Activated CD4-positive, alpha-beta T cell treated with anti-CD3 and anti-CD28 coated beads for 48 hours (primary cell): ENCODE measurements at places on chromosomes 6 and 20.

- DNase-seq: no peak
Measured at GRCh38 chr20:4702562-4703280, 19.0 kb upstream of the PRND start.

- no peak for DNase-seq
Measured at GRCh38 chr6:43910638-43911353, 140.8 kb downstream of the VEGFA start.

GRCh38 chr6:4740032-4740431 lies 36.2 kb upstream of the CDYL start:
- DNase-seq: no peak

DNA sequence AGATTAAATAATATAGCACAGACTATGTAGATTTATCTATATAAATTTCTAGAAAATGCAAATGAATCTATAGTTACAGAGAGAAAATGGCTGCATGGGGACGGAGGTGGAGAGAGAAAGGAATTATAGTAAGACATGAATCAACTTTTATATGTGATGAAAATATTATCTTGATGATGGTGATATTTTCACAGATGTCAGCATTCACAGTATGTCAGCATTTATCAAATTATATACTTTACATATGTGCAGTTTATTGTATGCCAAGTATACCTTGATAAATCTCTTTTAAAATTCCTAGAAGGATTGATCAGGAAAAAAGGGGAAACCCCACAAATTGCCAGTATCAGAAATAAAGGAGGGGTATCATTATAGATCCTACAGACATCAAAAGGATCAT lies 44.6 kb downstream of the NPEPL1 start:
- no peak for DNase-seq

DNA sequence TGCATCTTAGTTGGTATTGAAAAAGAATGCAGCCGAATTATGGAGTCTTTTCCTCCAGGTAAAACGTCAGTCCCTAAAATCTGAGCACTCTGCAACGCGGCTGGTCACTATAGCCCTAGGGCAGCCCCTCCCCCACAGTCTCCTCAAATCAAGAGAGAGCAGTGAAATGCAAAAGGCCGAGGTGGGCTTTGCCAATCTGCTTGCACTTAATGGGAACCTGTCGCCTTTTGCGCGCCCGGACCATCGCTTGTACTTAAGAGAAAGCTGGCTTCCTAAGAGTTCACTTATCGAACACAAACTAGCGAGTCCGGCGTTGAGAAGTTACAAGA lies 447 bp downstream of the MCM3 start:
- DNase-seq: peak; percentile 80

DNA sequence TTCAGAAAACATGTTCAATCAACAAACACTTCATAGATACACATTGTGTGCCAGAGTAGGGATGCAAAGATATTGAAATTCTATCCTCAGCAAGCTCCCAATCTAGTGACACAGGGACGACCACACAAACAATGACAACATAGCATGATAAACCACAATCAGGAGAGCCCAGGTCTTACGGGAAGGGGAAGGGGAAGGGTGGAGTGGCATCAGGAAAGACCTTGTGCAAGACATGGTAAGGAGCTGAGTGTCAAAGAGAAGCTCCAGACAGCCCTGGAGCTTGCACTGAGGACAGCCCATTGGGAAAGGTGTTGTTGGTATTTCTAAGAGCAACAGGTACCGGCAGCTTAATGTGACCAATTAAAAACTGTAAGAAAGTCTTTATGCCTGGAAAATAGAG lies 103.6 kb downstream of the PDE7B start:
- DNase-seq: no peak

GRCh38 chr20:51062065-51062464 lies 39.2 kb upstream of the KCNG1 start:
- DNase-seq: peak; percentile 84

- no peak for DNase-seq
Measured at GRCh38 chr20:22515264-22515663, 69.1 kb downstream of the FOXA2 start.

DNA sequence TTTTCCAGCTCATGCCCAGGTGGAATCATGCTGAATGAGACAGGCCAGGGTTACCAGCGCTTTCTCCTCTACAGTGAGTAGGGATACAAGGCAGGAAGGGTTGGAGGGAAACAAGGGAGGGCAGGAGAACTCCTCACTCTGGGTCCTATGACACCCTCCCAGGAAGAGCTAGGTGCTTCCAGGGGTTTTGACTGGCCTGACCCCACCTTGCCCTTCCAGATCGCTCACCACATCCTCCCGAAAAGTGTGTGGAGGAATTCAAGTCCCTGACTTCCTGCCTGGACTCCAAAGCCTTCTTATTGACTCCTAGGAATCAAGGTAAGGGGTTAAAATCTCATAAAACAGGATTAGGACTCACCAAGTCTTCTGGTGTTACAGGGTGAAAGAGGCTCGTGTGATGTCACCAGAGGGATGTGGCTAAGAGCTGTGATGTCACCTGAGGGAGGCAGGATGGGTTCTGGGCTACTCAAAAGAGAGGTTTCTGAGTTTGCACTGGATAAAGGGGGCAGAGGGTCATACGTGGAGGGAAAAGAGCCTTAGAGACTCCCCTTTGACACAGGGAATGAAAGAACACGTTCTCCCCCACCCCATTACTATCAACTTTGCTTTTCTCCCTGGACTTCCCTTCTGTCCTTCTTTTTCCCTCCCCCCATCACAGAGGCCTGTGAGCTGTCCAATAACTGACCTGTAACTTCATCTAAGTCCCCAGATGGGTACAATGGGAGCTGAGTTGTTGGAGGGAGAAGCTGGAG lies 1.9 kb downstream of the APOM start:
- peak; percentile 52 for DNase-seq

DNA sequence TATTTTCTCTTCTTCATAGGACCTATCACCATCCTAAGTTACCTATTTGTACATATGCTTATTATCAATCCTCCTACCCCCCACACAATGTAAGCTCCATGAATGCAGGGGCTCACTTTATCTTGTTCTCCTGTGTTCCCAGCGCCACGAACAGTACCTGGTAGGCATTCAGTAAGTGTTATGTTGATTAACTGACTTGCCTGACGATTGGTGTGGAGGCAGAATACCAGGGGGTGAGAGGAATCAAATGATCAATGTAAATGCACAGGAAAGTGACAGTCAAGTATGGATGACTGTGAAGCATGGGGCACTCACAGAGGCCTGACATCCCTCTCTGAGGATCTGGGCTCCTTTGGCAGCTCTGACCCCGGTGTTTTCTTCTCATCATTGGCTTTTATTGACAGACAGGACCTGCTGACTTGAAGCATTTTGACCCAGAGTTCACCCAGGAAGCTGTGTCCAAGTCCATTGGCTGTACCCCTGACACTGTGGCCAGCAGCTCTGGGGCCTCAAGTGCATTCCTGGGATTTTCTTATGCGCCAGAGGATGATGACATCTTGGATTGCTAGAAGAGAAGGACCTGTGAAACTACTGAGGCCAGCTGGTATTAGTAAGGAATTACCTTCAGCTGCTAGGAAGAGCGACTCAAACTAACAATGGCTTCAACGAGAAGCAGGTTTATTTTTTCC lies 6.1 kb upstream of the IFT52 start:
- DNase-seq: no peak

- DNase-seq: no peak
Measured at GRCh38 chr6:108748959-108749358, 99.3 kb upstream of the ARMC2 start.

- DNase-seq: no peak
Measured at GRCh38 chr6:7124636-7125035, 16.9 kb downstream of the RREB1 start.

DNA sequence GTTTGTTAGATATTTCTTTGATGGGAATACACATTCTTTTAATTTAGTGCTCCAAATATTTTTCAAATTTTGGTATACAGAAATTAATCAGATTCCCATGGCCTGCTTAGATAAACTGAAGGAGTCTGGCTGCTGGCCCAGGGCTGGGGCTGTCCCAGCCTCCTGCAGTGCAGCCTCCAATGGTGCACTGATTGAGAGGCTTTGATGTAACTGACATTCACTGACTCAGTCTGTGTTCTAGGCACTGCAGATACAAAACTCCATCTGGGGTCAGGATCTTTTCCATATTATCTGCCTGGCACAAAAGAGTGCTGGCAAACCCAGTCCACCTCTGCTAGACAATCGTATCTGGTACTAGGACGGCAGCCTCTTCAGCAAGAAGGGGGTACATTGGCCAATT lies 64.8 kb downstream of the GRIK2 start:
- no peak for DNase-seq

- no peak for DNase-seq
Measured at GRCh38 chr6:33136310-33136900, 55.9 kb downstream of the COL11A2 start.

DNA sequence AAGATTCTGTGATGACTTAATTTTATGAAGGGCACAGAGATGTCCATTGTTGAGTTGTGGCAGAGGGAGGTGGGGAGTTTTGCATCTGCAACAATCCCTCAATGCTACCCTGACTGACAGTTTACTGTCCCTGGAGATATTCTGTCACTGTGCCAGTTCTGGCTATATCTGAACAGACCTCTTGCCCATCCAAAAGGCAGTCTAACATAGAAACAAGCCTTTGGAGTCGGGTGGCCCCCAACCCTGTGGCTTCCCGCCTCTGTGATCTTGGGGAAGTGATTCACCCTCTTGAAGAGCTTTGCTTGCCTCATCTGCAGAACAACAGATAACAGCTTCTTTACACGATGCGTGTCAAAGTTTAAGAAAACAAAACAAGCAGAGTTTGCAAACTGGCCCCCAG lies 3.8 kb upstream of the E2F1 start:
- peak; percentile 67 for DNase-seq

DNA sequence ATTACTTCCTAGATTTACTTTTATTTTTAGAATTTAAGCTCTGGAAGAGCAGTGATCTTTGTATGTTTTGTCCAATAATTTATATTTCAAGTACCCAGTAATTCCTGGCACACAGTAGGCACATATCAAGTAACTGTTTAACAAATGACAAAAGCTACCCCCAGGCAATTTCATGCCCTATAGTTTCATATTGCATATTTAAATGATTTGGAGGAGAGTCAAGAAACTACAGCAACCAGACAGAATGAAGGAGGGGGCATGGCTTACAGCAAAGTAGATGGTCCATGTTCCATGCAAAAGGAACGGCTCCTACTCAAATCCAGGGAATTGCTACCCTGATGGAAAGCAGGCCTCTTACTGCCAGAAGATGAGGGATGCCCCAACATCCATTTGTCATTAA lies 113.5 kb downstream of the ARHGAP18 start:
- DNase-seq: no peak

DNA sequence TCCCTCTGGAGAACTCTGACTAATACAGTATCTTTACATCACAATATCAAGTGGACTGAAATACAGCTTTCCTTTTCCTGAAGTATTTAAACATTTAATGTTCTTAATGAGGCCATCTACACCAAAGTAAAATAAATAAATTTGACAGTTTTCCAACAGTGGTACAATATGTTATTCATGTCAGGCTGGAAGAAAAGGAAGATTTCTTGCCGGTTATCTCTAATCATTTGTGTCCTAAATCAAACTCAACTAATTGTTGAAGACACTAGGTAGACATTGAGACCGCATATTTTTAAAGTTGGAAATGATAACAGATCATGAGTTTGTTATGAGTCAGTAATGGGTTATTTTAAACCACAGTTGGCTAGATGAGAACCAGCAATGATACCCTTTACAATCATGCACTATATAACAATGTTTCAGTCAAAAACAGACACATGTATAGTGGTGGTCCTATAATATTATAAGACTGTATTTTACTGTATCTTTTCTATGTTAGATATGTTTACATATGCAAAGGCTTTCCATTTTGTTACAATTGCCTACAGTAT lies 241.6 kb downstream of the LMBRD1 start:
- no peak for DNase-seq

- no peak for DNase-seq
Measured at GRCh38 chr6:41996997-41997396, 53.3 kb upstream of the TAF8 start.

GRCh38 chr20:49594143-49594930 lies 26.4 kb upstream of the PTGIS start:
- peak; percentile 88 for DNase-seq

DNA sequence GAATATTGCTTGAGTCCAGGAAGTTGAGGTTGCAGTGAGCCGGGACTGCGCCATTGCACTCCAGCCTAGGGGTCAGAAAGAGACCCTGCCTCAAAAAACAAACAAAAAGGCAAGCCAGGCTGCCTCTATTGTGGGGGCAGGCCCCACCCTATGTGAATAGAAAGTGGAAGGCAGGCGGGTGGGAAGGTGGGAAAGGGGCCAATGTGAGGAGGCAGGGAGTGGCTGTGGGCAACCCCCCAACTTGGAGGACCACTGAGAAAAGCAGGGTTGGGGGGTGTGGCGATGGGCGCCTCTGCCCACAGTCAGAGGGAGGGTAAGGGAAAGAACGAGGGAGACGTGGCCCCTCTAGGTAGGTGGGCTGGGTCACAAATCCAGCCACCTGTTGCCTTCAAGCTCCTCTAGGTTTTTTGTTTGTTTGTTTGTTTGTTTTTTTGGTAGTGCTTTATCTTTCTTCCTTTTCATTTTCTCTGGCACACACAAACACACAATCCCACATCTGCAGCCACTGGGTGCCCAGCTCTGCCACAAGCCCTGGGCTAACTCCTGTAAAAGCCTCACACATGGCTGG lies 5.3 kb upstream of the AP5S1 start:
- no peak for DNase-seq

GRCh38 chr6:137303441-137303840 lies 84.3 kb upstream of the IFNGR1 start:
- no peak for DNase-seq

GRCh38 chr6:39228992-39229767 lies at the start of gene KCNK5:
KCNK5 (minus strand) TSS chr6:39229475; CDS start chr6:39229111, 364 bp downstream.
- DNase-seq: peak; percentile 91

DNA sequence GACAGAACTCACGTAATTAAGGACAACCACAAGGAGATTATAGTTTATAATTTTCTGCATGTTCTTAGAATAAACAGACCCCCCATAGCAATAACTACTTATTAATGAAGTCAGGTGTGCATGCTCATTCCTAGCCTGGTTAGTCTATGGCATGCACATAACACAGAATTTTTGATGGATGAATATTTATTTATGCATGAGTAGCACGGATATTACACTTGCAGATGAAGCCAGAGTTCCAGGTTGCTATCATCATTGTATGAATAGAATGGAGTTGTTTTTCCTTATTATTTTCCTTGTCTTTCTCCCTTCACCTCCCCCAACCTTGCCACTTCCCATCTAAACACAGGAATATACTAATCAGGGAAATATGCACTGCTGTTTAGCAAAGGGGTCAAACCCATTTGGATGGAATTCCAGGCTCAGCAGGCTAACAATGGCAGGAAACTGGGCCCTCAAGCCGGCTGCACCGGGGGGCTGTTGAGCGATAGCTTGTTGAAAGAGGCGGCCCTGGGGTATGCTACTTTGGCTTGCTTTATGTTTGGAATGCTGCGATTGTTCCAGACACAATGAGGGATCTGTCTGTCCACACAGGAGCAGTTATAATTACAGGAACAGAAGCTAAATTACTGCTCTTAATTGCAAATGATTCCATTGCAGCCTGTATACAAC lies 112.6 kb downstream of the TMEM170B start:
- no peak for DNase-seq

- no peak for DNase-seq
Measured at GRCh38 chr6:164066335-164066734, 651.8 kb downstream of the QKI start.

GRCh38 chr6:51200676-51201075 lies 382.0 kb downstream of the TFAP2B start:
- DNase-seq: no peak

- peak; percentile 100 for DNase-seq
Measured at GRCh38 chr6:32195652-32195901, 3.1 kb upstream of the GPSM3 start.
